ENCODE measurements at places on chromosomes 12 and 14.

DNA sequence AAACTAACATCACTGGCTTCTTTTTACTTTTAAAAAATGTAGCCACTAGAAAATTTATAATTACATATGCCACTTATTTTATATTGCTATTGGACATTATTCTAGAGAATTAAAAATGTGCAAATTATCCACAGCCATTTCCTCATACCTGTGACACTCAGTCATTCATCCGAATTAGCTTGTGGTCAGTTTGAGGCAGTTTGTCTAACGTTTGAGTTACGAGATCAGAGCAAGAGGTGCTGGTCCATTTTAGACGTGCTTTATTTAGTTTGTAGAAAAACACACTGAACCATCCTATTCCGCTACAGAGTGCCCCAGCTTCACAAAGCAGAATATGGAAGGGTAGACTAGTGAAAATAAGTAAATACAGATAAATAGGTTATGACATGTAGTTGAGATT is 513.0 kb downstream of the NRXN3 start:
- DNase-seq = no peak

- no peak for DNase-seq
Observed at GRCh38 chr12:108855284-108856169, 1.9 kb downstream of the SSH1 start.

- no peak for DNase-seq
Observed at GRCh38 chr14:99238216-99238615, 33.8 kb downstream of the BCL11B start.

GRCh38 chr12:53710091-53710490 is 17.2 kb downstream of the CALCOCO1 start:
- DNase-seq = no peak

- no peak for DNase-seq
Observed at GRCh38 chr14:56122301-56122700, 4.1 kb downstream of the PELI2 start.

DNA sequence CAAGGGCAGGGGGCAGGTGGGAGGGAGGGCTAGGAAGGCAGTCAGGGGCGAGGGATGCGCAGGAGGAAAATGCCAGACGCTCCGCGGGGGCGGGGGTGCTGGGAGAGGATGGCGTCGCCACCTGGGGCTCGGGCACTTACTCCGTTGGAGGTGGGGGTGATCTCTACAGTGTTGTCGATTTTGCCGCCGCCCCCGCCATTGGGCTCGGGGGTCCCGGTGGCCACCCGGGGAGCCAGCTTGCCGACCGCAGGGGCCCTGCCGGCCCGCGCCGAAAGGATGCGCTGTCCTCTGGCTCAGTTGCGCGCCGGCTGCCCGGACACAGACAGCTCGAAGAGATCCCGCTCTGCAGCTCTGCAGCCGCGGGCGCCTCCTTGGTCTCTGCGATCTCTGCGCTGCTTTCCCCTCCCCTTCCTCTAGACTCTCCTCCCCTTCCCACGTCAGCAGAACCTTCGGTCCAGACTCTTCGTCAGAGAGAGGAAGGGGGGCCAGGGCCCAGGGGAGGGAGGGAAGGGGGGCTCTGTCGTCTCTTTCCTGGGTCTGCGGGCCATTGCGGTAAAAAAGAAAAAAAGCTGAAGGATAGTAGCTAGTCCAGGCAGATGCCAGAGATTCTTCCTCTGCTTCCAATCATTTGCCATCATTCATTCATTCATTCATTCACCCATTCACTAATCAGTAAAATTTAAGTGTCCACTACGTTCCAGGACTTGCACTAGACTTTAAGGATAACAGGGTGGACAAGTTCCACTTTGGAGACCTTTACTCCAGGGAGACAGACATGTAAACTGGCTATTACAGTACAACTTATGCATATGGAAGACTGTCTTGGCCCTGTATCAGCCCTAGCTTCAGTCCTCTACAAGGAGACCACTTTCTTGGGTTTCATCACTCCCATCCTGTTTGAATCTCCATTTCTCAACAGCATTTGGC is at the start of gene SLC22A17:
SLC22A17 (minus strand) TSS at position 382 of the 927 bp plus-strand sequence.
- peak; percentile 21 for DNase-seq

DNA sequence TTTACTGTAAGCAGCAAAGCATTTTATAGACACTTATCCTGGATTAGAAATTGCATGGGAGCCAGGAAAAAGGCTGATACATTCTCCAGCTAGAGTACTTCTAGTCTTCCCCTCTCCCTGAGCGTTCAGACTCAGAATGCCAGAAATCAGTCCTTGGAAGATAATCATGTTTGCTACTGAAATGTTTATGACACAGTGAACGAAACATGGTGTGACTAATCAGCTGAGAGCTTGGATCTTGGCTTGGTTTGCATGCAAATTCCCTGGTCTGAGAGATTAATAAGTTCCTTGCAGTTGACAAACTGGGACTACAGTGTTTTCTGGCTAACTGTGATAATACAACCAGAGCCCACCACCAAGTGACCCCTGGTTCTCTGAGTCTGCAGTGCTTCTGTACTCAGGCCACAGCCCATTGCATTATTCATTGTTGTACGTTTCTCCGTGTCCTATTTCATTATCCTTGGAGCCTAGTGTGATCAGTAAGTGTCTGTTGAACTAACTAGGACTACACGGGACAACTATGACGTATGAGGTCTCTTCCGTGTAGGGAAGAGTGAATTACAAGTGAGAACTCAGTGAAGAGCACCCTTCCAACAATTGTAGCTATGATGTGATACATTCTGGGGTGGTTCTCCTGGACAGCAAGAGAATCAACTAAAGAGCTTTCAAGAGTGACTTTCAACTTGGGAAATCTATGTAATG is 34.6 kb upstream of the EVL start:
- DNase-seq = no peak

DNA sequence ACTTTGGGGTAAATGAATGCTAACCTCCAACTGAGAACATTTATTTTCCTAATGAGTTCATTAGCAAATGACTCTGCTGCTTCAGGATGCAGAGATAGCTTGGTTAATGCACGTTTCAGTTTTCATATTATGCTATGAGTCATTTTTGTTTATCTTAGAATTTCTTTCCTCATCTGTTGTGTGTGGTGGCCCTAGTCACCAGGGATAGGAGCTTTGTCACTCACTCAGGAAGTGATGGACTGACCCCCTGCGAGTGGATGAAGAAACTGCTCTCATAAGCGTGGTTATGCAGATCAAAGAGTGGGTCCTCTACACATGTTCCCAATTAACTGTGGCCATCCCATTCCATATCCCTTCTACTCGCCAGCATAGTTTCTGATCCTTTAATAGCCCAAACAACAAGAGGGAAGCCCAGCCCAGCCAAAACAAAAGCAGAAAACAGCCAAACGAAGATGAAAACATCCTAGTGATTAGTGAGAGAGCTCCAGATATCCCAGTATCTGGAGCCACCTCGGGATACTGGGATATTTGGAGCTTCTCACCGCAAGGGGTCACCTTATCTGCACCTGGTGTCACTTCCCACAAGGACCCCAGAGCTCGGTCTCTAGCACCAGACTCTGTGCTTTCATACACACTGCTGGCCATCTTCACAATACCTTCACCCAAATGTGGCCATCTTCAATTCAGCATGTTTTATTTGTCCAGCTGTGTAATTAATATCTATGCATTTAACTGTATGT is 8.6 kb downstream of the TC2N start:
- no peak for DNase-seq

- DNase-seq = no peak
Observed at GRCh38 chr14:70171726-70172125, 17.0 kb downstream of the SLC8A3 start.

- no peak for DNase-seq
Observed at GRCh38 chr12:107843351-107844311, 69.1 kb downstream of the ASCL4 start.

GRCh38 chr14:19801118-19801464 is 2.5 kb upstream of the OR4N2 start:
- DNase-seq = no peak

DNA sequence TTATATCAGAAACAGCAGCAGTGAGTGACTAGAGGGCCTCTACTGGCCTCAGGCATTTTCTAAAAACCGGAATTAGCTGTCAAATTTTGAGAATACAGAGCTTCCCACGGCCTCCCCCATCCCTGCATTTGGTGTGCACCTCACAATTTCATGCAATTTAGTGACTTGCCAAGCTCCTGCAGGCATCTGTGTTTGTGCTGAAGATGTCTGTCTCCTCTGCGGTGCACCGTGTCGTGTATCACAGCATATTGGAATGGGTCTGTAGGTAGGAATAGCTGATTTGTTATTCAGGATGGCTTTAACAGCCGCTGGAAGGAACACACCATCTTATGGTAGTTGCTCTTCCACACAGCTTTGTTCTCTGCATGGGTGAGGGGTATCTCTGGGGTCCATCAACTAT is 140.3 kb downstream of the SSPN start:
- no peak for DNase-seq

DNA sequence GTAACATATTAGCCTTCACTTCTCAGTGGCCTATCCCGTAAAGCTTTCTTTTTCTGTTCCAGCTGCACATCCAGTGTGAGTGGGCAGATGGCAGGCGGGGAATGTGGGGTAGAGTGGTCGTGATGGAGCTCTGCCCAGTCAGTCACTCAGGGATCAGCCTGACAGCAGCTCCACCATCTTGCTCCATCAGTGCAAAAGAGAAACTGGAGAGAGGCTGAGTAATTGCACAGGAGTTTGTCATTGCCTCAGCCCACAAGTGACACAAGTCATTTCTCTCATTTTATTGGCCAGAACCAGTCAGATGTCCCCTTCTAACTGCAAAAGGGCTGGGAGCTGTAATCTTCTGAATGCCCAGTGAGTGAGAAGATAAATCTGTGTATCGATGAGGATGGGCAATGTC is 66.5 kb downstream of the ATP23 start:
- DNase-seq = no peak

GRCh38 chr12:10048526-10048925 is 18.0 kb downstream of the CLEC9A start:
- no peak for DNase-seq

DNA sequence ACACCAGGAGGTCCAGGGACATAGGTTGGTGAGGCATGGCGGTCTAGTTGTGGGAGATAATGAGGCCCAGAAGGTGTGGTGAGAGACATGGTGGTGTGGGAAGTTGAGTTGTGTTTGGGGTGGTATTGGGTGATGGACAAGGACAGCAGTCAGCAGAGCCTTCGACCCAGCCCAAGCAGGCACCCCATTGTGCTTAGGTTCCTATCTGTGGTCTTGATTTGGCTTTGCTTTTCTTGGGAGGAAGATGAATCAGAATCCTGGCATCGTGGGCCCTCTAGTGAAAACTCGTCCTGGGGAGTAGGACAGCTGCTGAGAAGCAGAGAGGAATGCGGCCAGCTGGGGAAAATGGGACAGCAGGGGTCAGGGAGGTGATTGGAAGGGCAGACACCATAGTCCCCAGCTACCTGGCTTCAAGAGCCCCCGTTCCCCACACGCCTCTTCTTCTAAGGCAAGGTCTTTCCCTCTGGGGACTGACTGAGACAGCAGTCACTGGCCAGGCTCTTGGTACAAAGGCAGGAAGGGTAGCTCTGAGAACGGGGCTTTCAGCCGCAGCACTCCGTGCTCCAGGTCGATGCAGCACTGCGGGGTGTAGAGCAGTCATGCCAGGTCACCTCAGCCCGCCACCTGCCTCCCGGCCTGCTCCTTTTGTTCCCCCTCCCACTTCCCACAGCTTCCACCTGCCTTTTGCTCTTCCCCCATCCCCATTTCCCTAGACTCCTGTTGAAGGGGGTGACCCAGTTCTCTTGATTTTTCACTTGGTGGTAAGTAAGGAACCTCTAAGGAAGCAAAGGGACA is 7.9 kb downstream of the NRIP2 start:
- no peak for DNase-seq

- DNase-seq = no peak
Observed at GRCh38 chr14:30035361-30035760, 107.7 kb upstream of the PRKD1 start.

DNA sequence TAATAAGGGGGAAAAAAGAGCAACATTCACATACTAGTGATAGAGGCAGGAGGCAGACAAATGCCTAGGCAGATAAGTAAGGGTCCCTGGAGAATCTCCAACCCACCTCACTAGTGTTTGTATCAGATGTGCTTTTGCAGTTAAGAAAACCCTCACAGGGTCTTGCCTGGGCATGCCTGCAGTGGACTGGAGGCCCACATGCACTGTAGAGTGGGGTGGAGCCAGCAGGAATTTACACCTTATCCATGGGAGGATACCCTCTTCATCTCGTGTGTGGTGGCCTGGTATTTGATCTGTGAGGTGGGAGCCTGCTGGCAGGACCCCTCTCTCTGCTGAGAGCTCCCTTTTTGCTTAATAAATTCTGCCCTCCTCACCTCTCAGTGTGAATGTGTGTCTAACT is 238.0 kb upstream of the SLC16A7 start:
- DNase-seq = no peak

DNA sequence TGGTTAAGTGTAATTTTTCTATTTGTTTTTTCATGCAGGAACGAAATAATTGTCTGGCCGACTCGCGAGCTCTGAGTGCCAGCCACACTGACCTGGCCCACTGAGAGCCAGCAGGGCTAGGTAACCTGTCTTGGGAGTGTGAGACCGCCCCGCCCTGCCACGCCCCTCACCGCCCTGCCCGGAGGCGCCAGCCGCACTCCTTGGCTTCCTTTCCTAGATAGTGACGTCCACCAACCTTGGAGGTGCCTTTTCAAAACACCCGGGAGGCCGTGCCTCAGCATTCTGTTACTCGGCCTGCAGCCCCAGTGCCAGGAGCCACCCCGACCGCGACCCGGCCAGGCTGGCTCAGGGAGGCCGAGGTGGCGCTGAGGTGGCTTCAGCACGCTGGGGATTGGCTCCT is 21.7 kb downstream of the XRCC3 start:
- no peak for DNase-seq

DNA sequence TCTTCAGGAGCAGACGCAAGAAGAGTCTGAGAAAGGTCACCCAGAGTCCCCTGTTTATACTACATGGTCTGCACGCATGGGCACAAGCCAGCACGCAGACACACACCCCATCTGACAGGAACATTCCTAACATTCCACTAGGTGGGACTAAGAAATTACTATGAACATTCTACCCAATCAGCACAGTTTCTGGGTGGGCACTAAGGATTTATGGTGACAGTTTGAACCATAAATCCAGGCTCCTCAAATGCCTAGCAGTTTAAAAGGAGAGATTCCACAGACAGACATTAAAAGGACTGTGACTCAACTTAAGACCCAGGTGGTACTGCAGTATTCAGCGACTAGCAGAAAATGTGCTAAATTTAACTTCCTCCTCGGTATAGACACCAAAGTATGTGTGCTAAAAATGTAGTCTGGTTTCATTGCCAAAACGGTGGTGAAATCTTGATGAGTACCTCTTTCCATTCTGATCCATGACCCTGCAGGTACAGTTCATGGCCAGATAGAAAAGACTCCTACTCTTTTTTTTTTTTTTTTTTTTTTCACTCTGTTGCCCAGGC is 16.2 kb downstream of the ABHD4 start:
- no peak for DNase-seq

DNA sequence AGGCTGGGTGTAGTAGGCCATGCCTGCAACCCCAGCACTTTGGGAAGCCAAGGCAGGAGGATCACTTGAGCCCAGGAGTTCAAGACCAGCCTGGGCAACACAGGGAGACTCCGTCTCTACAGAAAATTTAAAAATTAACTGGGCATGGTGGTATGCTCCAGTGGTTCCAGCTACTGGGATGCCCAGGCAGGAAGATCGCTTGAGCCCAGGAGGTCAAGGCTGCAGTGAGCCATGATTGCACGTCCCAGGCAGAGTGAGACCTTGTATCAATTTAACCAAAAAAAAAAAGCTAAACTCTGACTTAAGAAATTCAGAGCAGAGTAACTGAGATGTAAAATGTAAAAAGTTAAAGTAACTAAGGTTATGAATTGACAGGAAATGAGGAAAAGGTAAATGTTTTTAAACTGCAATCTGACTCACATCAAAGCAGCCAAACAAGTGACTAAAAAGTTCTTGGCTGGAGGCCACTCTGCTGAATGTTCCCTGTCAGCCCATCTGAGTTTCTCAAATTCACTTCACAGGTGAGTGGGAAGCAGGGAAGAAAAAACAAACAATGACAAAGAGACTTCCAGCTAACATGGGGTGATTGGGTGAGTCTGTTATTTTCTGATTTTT is 21.3 kb downstream of the PRKD1 start:
- no peak for DNase-seq

Data from stimulated activated CD4-positive, alpha-beta T cell treated with anti-CD3 and anti-CD28 coated beads, Interleukin-15, amount 100 ng/mL, for 1 hour (primary cell).